ENCODE measurements at places on chromosomes 6 and 20. TPM values are rescaled to one million over a fixed set of nuclear protein-coding genes. Genes with fewer than 3 reads are reported as not detected.

- no peak for DNase-seq
Observed at GRCh38 chr20:50845566-50846215, 50.8 kb downstream of the BCAS4 start.

GRCh38 chr6:3421791-3422434, 34.9 kb downstream of the SLC22A23 start:
- DNase-seq: no peak

DNA sequence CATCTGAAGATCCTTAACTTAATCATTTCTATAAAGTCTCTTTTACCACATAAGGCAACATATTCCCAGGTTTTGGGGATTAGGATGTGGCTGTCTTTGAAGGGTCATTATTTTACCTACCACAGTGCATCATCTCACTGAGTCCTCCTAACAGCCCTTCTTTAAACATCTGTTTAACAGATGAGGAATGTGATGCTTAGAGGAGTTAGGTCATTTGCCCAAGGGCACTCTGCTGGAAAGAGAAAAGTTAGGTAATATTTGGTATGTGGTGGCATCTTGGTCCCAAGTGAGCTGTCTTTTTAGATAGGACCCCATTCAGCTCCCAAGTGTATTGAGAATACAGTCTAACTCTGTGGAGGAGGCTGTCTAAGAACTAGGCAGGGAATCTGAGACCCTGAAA, 11.0 kb downstream of the MMP24 start:
- no peak for DNase-seq

DNA sequence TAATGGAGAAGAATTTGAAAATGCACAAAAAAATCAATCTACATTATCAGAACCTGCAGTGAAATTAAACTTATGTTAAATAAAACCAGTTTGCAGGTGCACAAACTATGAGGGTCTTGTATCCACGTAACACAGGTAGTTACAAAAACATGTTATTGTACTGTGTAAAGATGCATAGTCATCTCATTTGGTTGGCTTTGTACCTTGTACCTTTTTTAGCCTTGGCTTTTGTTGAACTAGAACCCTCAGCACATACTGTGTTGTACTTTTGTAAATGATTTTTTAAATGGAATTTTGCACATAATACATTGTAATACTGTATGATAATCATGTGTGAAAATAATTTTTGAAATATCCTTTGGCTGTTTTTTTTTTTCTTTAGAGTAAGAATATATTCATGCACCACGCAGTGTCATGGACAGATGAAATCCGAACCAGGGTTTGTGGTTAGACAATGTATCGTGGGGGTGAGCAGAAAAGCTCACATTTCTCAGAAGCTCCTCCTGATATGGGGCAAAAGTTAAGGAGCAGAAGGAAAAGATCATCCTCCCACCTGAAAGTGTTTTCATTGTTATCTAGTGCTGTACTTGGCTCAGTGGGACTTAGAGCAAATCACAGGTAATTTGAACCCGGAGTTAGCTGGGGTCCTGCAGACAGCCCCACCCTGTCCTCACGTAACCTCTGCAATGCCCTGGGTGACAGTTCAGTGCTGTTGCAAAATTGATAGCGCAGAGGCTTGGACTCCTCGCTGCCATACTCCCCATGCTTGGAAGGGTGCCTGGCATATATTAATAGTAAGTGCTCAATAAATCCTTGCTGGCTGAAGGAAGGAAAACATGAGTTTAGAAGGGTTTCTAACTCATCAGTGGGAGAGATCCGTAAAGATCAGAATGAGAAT, 14.8 kb upstream of the NAA20 start:
- DNase-seq: no peak

GRCh38 chr20:40551125-40551530, 137.9 kb downstream of the MAFB start:
- no peak for DNase-seq

- DNase-seq: no peak
Observed at GRCh38 chr20:16583474-16583873, 10.2 kb upstream of the KIF16B start.

The OR2J3 gene
- total RNA-seq: not detected

The MUCL3 gene
- not detected for total RNA-seq
